ENCODE measurements at places on chromosomes 16 and 17.

GRCh38 chr16:56203052-56203451 is 11.8 kb downstream of the GNAO1 start:
- no peak for DNase-seq

DNA sequence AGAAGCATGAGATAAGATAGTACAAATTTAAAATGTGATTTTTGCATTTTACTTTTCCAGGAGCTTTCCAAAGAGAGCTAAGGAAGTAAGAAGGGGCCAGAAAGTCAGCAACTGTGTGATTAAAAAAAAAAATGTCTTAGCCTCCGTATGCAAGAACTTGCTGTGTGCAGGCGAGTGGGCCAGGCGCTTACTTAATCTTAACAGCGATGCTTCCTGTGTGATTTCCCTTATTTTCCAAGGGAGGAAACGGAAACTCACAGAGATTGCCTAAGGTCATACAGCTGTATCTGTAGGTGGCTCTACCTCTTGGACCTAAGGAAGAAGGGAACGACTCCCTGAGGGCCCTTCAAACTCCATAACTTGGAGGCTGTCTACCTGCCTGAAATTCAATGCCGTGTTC is 11.1 kb downstream of the HS3ST3B1 start:
- DNase-seq = no peak

GRCh38 chr16:86618431-86619238 is 40.3 kb downstream of the FOXL1 start:
- no peak for DNase-seq

- no peak for DNase-seq
Measured at GRCh38 chr16:50146479-50147435, 6.3 kb upstream of the TENT4B start.

DNA sequence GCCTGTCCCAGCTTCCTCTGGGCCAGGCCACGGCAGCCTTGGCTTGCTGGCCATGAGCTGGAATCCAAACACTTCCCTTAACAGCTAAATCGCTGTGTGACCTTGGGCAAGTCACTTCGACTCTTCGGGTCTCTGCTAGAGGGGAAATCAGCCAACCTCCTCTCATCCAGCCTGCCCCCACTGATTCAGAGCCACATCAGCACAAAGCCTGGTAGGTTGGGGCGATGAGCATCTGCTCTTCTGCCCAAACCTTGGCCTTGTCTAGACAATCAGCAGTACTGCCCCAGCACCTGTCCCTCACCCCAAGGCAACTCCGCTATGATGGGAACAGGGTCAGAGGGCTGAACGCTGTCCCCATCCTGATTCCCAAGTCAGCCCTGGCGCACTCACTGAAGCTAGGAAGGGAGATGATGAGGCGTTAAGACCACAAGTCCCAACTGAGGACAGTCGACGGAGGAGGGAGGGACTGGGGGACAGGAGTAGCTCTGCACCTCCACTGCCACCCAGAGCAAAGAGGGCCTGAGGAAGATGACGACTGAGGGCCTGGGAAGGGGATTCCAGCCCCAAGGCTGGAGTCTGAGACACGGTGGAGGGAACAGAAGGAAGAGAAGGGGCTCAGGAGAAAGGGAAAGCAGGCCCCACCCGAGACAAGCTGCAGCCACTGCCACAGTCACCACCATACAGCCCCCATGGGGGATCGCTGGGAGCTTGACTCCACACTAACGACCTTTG is 1.3 kb downstream of the CLUH start:
- DNase-seq = no peak

DNA sequence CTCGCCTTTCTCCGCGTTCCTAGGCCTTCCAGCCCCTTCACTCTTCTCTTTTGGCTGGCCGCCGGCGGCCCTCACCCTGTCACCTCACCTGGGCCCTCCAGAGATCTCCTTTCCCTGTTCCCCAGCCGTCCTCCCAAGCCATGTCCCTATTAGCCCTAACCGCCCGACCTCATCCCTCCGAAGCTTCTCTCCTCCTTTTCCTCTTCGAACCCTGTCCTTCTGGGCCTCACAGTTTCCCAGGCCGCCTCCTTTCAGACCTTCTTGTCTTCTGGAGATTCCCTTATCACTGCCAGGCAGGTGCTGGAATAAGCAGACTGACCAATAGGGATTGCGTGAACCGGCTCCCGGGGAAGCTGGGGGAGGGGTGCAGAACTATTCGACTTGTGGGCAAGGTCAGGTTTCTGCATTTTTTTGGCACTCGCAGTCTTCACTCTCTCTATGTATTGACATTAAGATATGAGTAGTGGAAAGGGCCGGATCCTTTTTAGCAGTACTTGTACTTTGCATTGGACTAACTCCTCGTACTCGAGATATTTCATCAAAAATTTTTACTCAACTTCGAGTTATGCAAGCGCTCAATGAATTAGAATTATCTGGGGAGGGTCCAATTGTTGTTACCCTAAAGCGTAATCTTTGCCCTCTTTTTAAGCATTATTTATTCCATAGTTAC is 690 bp downstream of the RHOT1 start:
- DNase-seq = peak; percentile 26

GRCh38 chr17:80577876-80578570 is 33.4 kb downstream of the RPTOR start:
- DNase-seq = no peak

GRCh38 chr17:28551421-28552175 is 826 bp downstream of the UNC119 start:
- DNase-seq = no peak

DNA sequence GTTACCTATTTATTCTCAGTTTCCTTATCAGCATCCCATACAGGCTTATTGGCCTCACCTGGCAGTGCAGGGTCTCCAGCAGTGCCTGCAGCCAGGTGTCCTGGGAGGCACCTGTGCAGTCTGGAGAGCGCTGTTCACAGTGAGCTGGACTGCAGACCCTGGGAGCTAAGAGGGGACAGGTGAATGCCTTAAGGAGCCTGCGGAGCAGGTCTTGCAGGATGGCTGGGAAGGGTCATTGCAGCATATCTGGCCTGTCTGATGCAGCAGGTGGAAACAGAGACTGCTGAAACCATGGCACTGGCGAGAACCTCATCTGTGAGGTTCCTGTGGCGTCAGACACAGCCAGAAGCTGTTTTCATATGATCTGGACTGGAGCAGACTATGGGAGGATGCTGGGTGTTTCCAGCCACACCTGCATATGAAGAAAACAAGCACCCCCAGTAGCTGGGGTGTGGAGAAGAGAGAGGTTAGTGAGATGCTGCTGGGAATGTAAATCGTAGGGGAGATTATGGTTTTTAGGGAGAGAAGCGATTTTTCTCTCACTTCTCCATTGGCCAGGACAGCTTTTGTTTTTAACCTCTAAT is 77.0 kb downstream of the NTN1 start:
- no peak for DNase-seq

- no peak for DNase-seq
Measured at GRCh38 chr17:79083191-79083971, 8.8 kb downstream of the ENGASE start.

- DNase-seq = no peak
Measured at GRCh38 chr17:62868723-62869122, 60.6 kb upstream of the MARCHF10 start.

- no peak for DNase-seq
Measured at GRCh38 chr16:85052536-85052935, 24.9 kb downstream of the KIAA0513 start.

- no peak for DNase-seq
Measured at GRCh38 chr16:23858542-23858941, 22.8 kb downstream of the PRKCB start.

- DNase-seq = no peak
Measured at GRCh38 chr17:7700510-7700909, 4.5 kb upstream of the EFNB3 start.

DNA sequence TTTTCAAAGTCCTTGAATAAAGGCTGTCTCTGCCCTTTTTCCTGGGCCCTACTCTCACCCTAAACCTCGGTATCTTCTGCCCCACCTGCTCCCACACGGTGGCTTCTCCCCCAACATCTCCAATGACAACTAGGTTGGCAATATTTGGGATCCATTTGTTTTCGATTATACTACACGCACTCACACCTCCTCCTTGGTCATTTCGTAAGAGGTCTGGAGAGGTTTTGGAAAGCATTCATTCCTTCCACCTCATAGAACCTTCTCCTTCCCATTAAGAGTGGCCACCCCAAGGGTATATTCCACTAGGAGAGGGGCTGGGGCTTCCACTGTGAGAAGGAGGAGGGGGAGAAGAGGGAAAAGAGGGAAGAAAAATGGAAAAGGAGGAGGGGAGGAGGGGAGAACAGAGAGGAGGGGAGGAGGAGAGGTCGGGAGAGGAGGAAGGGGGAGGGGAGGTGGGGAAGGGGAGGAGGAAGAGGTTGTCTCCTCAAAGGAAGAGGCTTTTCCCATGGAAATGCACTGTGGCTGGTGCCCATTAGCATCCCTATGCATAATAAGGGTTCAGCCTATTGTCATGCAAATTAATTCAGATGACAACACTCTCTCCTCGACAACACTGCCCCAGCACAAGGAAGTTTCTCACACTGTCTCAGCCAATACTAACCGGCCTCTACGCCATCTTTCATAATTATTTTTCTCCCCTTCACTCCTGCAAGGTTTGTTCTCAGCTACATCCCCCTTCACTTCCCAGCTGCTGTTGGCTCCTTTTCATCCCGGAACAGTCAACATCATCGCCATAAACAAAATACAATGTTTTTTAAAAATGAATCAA is 30.0 kb downstream of the SOX9 start:
- no peak for DNase-seq

DNA sequence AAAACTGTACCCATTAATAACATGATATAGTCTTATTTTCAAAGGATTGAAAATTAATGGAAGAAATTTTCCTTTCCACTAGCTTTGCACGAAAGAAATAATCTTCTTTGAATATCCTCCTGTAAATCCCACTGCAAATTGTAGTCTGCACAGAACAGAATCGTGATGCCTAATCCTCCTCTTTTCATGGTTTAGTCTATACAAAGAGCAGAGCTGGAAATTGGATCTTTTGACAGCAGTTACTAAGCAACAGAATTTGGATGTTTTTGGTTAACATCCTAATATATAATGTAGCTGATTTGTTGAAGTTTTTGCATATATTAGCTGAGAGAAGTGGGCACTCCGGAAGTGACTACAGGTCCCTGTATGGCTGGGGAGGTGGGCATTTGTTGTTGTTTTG is 98.6 kb downstream of the WNT3 start:
- no peak for DNase-seq

DNA sequence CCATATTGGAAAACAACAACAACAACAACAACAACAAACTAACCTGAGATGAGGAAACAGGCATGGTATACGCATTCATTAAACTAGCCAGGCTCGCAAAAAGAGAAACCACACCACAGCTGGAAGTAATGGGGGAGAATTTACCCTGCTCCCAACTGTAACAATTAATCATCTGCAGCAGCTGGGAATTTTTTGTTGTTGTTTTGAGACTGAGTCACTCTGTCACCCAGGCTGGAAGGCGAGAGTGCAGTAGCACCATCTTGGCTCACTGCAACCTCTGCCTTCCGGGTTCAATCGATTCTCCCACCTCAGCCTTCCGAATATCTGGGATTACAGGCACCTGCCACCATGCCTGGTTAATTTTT is 16.3 kb downstream of the PRPSAP1 start:
- no peak for DNase-seq

GRCh38 chr17:74712301-74712700 is 422 bp downstream of the CD300LF start:
- no peak for DNase-seq

DNA sequence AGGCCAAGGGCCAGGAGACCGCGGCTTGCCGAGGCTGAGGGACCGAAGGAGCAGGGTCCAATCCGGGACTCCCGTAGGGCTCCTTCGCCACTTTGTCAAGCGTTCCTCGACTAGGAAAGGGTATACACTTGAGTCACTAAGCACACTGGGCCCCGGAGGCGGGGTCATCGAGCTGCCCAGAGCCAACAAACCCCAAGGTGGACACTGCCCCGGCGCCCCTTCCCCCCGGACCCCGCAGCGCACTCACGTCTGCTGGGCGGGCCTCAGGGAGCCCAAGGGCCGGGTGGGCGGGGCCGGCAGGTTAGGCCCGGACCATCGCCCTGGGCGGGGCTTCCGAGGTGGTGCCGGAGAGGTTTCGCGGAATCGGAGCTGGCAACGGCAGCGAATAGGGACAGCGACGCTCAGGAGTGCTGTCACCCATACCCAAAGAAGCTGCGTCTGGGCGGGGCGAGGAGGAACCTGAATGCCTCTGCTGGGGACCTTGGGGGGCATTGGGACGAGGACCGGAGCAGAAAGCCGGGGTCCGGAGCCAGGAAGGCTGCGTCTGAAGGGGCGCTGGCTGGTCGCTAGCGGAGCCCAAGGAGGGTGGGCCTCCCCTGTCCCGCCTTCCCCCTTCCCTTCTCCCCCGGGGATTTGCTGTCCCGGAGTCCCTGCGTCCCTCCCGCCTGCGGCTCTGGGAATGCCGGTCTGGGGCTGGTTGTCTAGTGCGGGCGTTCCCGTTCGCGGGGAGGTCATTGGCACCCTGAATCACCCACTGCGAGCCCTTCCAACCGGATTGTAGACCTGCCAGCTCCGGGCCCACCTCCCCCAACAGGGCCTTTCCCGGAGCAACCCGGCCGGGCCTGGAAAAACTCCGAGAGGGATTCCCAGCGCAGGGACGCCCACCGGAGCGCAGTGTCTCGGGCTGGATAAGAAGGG is 118.2 kb upstream of the SMURF2 start:
- peak; percentile 56 for DNase-seq

DNA sequence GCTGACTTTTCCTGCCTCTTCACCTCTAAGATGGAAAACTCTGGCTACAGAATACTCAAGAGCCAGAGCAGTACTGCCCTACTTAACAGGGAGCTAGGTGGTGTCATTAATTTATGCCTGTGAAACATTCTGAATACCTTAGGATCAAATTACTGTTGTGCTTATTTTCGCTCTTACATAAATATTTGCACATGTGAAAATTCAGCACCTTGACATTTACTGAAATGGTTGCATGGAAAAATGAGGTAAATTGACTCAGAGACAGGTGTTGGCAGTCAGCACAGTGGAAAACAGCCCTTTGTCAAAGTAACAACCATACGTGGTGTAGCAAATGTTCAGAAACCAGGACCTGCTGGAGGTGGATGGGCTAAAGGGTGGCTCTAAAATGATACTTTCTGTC is 193.6 kb downstream of the CDH8 start:
- no peak for DNase-seq

GRCh38 chr16:21647562-21648164 is 4.7 kb downstream of the IGSF6 start:
- DNase-seq = no peak

DNA sequence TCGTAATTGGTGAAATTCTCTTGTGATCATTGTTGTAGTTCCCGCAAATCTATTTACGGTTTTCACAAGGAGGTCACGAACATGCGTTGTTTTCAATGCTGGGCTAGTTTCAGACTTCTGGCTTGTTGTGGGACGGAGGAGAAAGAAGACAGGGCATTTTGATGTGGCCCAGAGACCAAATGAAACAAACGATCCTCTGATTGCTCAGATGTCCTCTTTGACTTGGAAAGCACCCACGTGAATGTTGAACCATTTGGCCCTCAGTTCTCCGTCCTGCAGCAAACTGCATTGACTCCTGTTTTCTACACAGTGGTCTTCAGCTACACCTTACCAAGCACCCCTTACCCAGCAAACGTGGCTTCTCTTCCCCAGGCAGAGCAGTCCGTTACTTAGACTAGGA is 391.0 kb downstream of the WWOX start:
- DNase-seq = no peak

DNA sequence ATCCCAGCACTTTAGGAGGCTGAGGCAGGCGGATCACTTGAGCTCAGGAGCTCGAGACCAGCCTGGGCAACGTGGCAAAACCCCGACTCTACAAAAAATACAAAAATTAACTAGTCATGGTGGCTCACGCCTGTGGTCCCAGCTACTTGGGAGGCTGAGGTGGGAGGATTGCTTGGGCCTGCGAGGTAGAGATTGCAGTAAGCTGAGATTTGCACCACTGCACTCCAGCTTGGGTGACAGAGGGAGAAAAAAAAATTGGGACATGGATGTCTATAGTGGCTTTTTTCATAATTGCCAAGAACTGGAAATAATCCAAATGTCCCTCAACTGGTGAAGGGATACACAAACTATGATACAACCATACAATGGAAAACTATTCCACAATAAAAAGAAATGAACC is 28.6 kb downstream of the OSBPL7 start:
- no peak for DNase-seq

All from activated B cell treated with CpG ODN at 0.5 μM for 24 hours (primary cell).